ENCODE measurements at places on chromosomes 5 and 9.

DNA sequence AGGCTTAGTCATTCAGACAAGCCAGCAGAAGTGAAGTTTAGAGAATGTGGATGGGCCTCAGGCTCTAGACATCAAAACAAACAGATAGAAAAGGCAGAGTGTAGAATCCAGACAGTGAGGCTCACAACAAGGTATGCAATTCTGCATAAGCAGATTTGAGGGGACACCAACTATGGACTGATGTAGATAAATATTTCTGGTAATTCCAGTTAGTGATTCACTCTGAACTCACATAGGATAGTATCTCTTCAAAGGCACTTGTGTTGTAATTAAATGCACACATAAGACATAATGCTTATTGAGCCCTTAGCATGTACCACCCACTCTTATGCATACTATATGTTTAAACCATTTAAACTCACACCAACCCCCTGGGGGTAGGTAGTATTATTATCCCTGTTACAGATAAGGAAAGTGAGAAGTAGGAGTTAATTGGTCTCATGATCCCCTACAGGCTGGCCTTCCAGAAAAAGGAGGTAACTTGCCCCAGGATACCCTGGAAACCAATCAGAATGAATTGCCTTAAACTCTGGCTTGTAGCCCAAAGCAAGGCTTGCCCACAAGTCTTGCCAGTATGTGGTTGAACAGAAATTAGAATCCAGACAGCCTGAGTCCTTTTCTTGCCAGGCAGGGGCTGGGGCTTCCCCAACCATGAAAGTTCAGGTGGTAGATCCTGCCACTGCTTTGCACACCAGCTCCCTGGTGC is 39.5 kb upstream of the HSPB3 start:
- DNase-seq, result peak; percentile 63

DNA sequence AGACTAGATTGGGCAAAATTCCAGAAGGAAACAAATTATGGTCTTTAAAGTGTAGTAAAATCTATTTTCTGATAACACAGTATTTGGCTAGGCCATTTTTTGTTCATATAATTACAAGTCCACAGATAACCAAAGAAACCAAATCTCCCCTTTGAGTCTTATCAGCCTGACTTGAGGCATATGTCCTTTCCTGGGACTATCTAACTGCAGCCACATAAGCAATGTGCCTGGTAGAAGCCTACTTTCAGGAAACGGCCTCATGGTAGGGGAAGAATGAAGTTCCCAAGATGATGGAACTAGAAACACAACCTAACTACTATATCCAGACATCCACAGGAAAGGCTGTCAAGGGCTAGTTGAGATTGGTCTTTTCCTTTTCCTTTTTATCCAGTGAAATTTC is 130.0 kb downstream of the PIK3R1 start:
- no peak for DNase-seq

DNA sequence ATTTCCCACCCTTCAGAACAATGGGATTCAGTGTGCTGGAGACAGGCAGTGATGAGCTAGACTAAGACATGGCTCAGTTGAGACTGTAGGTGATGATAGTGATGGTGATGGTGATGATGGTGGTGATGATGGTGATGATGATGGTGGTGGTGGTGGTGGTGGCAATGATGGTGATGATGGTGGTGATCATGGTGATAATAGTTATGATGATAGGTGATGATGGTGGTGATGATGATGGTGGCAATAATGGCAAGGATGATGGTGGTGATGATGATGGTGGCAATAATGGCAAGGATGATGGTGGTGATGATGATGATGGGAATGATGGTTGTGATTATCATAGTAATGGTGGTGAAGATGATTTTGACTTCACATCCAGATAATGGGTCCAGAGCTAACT is 176.7 kb downstream of the NXNL2 start:
- DNase-seq, result no peak

DNA sequence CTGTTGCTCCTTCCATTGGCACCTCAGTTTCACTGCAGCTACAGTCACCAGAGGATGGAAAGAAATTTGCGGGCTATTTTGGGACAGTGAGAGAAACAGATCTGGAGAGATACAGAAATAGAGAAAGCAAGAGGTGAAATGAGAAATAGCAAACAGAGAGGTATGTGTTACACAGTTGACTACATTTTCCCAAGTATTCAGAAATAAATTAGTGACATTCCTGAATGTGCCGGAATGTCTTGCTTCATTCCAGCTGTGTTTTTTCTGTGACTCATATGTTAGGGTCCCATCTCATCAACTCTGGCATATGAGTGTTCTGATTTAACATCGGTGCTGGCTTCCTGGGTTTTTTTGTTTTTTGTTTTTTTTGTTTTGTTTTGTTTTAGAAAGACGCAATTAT is 63.8 kb upstream of the ZNF462 start:
- DNase-seq, result peak; percentile 94

- DNase-seq, result no peak
These were observed 15.9 kb downstream of the CMBL start for GRCh38 chr5:10291692-10292339.

DNA sequence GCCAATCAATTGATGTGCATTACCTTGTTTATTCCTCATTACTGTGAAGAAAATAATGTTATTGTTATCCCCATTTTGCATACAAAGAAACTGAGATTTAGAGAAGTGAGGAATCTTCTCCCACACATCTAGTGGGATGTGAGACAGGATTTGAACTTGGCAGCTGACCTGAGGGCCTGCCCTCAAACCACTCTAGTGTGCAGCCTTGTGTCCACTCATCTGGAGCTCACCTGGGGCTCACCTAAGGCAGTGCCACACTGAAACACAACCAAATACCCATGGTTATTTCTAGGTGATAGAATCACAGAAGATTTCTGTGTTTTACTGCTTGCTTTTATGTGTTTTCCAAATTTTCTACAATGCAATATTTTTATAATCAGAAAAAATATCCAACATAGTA is 94.7 kb upstream of the SAP30L start:
- DNase-seq, result no peak

DNA sequence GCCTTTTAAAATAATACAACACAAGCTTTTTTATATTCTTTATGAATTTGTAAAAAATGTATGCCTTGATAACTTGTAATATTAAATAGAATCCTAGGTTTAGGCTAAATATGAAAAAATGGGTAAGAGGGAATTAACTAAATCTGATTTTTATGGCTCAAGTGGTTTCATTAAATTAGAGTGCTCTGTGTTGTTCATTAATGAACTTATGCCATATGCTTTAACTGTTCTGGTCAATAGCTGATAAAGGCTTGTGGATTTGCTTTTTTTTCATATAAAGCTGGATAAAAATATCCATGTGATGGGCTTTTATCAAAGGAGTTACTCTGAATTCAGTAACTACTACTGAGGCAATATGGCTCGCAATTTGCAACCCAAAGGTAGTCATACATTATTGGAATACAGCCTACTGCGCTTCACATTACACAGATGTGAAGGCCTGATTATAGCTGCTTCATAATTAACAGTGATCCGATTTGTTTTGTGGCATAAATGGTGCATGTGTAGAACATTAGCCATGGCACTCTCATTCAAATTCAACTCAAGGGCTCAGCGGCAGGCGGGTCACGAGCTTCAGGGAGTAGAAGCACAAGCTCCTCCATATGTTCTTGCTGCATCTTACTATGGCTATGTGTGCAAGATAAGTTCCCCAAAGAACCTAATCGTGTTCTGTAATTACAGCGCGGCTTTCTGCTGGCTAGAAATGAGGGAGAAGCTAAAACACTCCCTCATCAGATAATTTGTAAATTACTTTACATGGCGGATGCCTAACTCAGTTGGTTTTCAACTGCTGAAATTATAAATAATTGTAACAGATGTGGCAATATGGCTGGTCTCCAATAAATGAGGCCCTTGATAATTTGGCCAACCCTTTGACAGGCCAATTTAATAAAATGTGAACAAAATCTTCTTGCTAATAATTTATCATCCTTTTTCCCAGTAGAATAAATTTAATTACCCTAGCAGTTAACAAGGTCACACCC is 188.3 kb downstream of the CNTLN start:
- DNase-seq, result no peak

DNA sequence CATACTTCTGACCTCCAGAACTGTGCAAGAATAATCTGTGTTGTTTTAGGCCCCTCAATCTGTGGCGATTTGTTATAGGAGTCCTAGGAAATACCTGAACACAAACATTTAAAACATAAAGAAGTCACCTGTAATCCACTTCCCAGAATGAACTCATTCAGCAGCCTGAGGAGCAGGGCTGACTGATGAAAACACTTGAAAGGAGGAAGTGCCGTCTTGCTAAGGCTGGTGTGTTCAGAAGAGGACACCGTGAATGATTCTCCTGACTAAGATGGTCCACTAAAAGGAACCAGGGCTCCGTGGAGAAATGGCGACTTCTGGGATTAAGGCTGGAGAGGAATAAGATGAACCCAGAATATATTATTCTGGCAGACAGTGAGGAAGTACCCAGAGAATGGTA is 18.7 kb upstream of the MARCHF6 start:
- no peak for DNase-seq

DNA sequence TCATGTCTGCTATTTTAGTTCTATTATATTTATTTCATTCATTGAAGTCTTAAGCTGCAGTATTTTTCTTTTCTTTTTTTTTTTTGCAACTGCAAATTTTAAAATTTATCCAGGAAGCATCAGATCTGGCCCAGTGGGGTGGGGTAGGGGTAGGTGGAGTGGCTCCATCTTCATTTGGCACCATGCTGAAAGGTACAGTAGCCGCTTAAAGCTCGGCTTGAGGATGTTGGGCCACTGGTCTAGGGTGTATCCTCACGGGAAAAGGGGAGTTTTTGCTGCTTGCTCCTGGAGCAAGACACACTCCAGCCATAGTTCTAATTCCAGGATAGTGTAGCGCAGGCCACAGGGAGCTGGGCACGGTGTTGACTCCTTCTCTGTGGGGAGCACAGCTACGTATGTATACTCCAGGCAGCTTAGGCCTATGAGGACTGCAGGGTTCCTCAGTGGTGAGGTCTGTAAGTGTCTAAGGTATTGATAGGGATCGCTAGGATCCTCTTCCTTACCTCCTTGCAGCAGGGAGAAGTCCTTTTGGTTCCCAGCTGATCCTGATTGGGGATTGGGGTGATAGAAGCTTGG is 22.7 kb downstream of the RCL1 start:
- DNase-seq, result no peak

DNA sequence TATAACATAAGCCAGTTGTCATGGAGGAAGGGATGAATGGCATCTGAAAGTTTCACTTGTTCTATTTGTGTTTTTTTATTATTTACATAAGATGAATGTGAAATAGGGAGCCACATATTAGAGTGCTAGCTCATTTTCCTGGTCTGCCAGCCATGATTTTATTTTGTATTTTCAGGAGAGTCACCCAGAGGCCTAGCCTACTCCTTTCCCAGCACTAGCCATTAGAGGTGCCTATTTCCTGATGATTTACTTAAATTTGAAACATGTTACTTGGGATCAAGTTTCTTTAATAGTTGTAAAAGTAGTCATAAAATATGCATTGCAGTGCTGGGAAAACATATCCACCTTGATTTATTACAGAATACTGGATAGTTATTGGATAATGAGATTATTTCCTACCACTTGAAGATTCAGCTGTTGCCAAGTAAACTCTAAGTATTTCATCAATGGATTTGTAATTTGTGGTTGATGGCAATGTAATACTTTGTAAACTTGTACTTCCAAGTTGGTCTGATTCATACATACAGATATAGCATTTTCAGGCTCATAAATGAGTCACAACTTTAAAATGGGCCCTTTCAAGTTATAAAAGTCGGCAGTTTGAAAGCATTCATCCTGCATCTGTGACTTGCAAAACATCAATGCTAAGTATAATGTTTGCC is 50.8 kb downstream of the KCNN2 start:
- DNase-seq, result peak; percentile 84

GRCh38 chr5:105702323-105702722 is 1968.4 kb downstream of the EFNA5 start:
- no peak for DNase-seq

GRCh38 chr5:174401793-174402192 is 322.6 kb upstream of the MSX2 start:
- DNase-seq, result no peak

- no peak for DNase-seq
These were observed 15.2 kb upstream of the NR5A1 start for GRCh38 chr9:124522121-124523098.

DNA sequence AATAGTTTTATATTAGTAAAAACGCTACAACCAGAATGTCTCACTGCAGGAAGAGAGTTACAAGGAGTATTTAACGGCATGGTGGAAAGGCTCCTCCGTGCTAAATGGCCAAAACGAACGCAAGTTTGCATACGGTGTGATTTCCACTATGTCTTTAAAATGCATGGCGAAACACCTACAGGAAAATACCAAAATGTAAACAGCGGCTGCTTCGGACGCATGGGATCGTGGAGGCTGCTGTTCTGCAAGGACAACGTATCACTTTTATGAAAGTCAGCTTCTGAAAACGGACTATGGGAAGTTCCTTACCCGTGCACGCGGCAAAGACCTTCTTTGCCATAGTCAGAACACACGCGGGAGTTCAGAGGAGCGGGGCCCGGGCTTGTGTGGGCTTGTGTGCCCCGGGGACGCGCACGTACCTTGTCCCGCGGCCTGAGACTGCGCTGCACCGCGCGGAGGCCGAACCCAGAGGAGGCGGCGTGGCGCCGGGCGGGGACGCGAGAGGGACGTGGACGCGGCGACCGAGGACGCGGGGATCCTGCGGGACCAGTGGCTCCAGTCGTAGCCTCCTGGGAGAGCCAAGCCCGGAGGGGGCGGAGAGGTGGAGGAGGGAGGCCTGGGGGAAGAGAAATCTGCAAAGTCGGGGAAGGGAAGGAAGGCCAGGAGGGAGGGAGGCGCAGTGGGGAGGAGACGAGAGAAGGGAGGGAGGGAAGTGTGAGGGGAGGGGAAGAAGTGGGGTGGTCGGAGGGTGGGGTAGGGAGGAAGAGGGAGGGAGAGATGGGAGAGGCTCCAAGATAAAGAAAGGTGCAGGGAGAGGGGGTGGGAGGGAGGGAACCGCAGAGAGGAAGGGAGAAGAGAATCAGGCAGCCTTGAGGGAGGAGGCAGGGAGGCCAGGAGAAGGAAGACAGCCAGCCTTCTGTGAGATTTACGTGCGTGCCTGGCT is at the start of gene CMBL:
TSS of gene CMBL (minus strand) at position 697 of the 943 bp plus-strand sequence. CDS start 17,140 bp downstream, outside the sequence.
- peak; percentile 65 for DNase-seq

DNA sequence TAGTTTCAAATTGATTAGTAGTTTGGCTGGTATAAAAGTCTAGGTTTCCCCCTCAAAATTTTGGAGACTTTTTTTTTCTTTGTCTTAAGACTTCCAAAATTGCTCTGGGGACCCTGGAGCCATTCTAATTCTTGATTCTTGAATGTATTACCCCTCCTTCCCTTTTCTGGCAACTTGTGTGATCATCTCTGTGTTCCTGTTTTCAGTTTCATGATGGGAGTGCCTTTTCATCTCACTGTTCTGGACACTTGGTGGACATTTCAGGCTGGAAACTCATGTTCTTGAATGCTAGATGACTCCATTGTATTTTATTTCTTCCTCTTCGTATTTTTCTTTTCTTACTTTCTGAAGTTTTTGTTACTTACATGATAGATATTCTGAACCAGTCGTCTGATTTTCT is 57.3 kb upstream of the LRRC70 start:
- DNase-seq, result no peak

DNA sequence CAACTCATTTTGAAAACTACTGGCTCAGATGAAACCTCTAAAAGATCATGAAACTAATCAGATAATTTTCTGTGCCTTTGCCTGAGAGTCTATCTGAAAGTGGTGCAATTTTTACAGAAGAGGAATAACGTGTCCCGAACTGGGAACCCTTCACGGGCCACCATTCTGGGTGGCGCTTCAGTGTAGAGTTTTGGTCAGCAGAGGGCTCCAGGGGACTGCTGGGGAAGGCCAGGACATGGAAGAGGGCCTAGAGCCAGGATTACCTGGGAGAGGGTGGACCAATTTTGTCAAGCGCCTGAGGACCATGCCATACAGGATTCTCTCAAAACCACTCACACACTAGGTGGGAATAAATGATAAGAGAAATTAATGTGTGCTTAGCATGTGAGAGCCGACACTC is 49.7 kb upstream of the PLEKHG4B start:
- peak; percentile 26 for DNase-seq

Measured in fibroblast of skin of right biceps (primary cell).